ENCODE measurements at places on chromosomes 4 and X.
A peak's percentile ranks its signal among the peaks of the same experiment; 100 is the strongest.

GRCh38 chrX:119288890-119289393 lies 52.9 kb downstream of the PGRMC1 start:
- no peak for DNase-seq

GRCh38 chrX:17801431-17801830 lies 59.7 kb downstream of the RAI2 start:
- no peak for DNase-seq

DNA sequence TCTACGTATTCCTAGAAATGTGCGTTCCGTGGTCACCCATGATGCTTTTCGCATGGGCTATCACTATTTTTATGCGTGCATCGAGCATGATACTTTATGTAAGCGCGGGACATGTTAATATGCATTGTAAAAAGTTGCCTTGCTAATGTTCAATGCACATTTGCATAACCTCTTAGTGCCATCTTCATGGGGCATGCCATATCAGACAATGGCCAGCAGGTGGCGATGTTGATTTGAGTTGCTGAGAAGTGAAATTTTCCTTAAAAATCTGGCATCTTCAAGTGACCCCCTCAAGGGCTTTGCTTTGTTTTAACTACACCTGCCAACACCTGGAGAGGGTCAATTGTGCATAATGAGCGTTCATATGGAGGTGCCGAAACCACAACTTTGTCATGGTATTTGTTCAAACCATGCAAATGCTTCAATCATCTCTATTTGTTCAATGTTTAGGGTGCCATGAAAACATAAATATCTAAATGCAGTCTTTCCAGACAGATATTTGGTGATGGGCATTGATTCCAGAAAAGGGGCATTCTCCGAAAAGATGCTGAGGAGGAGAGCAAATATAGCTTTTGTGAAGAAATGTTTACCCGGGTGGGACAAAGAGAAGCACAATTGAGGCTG lies 833.9 kb upstream of the PRKX start:
- DNase-seq, result peak; percentile 1

- no peak for DNase-seq
Measured at GRCh38 chr4:48428926-48429325, 54.2 kb upstream of the SLC10A4 start.

DNA sequence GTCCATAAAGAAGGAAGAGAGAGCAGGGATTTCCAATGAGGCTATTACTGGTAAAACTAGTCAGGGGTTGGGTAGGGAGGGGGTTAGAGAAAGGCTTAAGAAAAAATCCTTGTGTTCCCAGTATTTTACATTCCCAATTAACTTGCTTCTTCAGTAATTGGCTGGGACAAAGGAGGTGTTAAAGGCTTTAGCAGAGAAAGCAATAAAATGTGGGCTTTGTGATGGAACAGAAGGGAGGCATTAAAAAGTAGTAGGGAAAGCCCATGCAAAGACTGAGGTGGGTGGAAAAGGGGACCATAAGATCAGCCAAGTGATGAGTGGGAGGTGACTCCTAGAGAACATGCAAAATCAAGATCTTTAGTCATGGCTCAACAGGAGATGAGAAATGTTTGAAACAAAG lies 1467.2 kb downstream of the RPA4 start:
- DNase-seq, result no peak

DNA sequence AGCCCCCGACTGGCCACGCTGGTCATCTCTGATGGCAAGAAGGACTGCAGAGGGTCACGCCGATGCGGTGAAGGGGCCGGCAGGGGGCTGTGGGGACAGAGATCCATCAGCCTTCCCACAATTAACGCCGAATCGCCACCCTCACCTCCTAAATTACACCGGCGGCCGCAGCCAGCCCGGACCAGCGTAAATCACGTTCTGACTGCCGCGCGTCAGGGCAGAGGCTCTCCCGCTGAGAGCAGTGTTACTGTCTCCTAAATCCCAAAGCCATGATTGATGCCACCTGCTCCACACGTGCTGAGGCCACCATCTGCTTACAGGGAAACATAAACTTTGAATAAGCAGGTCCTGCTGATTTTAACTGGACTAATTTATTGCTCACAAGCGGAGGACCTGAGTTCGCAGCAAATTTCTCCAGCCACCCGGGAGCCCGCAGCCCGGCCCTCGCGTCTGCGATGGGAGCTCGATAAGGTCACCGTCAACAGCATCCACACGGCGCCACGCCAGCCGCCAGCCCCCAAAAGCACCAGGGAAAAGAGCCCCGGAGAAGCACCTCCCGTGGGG lies 127.3 kb upstream of the NKX1-1 start:
- DNase-seq, result no peak

GRCh38 chr4:99808260-99808857 lies 8.3 kb upstream of the DAPP1 start:
- DNase-seq, result no peak

DNA sequence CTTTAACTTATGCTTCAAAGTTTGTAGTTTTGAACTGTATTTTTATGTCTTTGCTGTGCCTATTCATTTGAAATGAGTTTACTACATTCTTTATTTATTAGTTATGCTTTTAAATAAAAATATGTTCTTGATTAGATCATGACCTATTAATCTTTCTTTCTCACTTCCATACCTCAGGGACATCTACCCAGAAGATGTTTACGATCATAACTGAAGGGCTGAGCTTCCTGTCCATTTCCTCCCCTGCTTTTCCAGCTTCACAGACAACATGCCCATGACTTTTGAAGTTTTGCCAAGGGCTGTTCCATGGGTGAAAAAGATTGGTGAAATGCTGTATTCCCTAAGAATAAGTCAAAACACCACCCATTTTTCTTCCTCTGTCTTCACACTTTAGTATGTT lies 99.7 kb upstream of the DDIT4L start:
- no peak for DNase-seq

- DNase-seq, result no peak
Measured at GRCh38 chrX:68724531-68725020, 77.1 kb downstream of the STARD8 start.

GRCh38 chrX:136828830-136829229 lies 48.1 kb upstream of the ARHGEF6 start:
- DNase-seq, result no peak

GRCh38 chr4:38837849-38838248 lies 18.8 kb downstream of the TLR6 start:
- DNase-seq, result no peak

GRCh38 chr4:182277377-182277776 lies 34.2 kb downstream of the TENM3 start:
- DNase-seq, result no peak

DNA sequence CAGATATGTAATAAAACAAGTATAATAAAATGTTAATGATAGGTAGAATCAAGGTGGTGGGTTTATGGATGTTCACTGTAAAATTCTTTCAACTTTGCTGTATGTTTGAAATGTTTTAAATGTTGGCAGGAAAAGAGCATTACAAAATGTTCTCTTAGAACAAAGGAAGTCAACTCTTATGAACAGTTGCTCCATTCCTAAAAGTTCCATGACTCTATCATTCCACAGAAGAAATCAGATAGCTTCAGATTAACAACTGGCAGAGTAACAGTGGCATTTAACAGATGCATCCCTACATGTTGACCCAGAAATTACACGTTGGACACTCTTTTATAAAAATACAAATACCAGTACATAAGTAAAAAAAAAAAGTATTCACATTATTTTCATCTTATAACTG lies 2023.7 kb downstream of the ARAP2 start:
- no peak for DNase-seq

DNA sequence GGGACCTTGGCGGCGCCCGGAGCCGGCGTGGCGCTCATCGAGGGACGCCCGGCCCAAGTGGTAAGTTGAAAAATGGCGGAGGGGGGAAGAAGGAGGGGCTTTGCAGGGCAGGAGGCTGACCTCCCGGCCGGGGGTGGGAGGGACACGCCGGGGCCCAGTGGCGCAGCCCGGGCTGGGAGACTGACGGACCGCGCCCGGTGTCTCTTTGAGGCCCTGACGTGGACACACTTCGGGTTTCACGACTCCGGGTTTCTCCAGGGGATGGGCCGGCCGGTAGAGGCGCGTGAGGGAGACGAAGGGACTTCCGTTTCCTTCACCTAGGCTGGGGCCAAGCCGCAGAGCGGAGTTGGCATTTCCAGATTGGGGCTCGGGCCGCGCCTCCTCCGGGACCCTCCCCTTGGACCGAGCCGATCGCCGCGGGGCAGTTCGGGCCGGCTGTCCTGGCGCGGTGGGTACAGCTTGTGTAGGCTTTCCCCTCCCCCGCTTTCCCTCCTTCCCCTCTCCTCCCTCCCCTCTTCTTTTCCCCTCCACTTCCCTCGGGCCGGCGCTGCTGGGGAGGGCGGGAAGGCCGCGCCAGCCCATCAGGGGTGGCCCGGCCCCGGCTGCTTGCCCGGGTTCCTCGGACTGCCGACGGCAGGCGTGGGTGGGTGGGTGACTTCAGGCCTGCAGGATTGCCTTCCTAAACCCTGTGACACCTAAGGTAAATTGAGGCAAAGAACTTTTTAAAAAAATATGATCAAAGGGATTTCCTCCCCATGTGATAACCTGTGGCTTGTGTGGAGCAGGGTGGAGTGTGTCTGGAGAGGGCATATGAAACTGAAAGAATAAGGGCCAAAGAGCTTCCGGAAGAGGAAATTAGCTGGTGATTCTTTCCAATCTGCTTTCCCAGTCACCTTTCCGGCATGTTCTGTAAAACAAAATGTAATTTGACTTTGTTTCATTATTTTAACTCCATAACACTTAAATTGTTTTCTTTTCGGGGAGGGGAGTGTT lies at the start of gene XIAP:
TSS of gene XIAP (plus strand) at position 208 of the 993 bp plus-strand sequence. CDS start 25,610 bp downstream, outside the sequence.
- no peak for DNase-seq

DNA sequence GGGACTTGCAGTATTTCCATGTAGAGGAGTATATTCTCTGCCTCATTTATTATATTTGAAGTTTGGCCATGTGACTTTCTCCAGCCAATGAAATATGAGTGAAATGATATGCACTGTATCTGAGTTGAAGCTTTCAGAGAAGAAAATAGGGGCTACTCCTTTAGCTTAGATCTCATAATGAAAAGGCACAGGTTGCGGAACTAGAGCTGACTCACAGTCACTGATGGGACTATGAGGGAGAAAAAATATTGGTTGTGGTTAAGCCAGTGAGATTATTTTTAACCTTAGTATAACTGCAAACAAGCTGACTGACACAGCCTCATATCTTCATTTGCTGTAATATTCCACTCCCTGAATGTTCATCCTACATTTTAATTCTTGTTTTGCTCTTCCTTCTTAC lies 1104.3 kb downstream of the RPA4 start:
- no peak for DNase-seq

DNA sequence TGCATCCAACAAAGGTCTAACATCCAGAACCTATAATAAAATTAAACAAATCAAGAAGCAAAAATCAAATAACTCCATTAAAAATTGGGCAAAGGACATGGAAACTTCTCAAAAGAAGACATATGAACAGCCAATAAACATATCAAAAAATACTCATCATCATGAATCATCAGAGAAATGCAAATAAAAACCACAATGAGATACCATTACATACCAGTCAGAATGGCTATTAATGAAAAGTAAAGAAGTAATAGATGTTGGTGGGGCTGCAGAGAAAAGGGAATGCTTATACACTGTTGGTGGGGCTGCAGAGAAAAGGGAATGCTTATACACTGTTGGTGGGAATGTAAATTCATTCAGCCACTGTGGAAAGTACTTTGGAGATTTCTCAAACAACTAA lies 465.8 kb downstream of the ZIC3 start:
- no peak for DNase-seq

All from cerebellar nuclear complex (tissue), 1 donor.